ENCODE measurements at places on chromosomes 3 and 15.

- no peak overlapping the region for H3K4me3 ChIP-seq
- peaks cover 9% of the 10 kb centered on the region for H3K36me3 ChIP-seq
- H3K27ac ChIP-seq = no peak overlapping the region
- peak; percentile 22 for DNase-seq
- no peaks in the 10 kb centered on the region for H3K27me3 ChIP-seq
- no peaks in the 10 kb centered on the region for H3K4me1 ChIP-seq
These were observed 35.4 kb downstream of the FXR1 start for GRCh38 chr3:180947761-180948390.

DNA sequence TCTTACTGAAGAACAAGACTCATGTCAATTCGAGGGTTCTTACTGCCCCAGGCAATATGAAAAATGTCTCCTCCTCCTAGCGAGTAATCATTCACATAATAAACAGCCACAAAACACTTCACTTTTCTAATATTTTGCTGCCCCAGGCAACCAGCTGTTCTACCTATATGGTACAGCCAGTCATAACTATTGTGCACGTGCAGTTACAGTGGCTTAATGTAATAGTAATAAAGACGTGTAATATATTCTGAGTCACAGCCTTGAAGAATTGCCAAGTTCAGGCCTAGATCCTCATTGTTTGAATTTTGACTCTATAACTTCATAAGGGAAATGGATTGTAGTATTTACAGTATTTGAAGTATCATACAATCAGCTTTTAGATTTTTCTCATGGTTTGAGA is 1250.0 kb upstream of the GBE1 start:
- no peak overlapping the region for H3K4me3 ChIP-seq
- H3K36me3 ChIP-seq = no peaks in the 10 kb centered on the region
- H3K27me3 ChIP-seq = no peaks in the 10 kb centered on the region
- no peak overlapping the region for H3K27ac ChIP-seq

GRCh38 chr3:16841904-16842271 is 42.9 kb upstream of the PLCL2 start:
- no peaks in the 10 kb centered on the region for H3K4me1 ChIP-seq
- no peak overlapping the region for H3K4me3 ChIP-seq
- no peak for DNase-seq
- H3K27me3 ChIP-seq = no peaks in the 10 kb centered on the region

DNA sequence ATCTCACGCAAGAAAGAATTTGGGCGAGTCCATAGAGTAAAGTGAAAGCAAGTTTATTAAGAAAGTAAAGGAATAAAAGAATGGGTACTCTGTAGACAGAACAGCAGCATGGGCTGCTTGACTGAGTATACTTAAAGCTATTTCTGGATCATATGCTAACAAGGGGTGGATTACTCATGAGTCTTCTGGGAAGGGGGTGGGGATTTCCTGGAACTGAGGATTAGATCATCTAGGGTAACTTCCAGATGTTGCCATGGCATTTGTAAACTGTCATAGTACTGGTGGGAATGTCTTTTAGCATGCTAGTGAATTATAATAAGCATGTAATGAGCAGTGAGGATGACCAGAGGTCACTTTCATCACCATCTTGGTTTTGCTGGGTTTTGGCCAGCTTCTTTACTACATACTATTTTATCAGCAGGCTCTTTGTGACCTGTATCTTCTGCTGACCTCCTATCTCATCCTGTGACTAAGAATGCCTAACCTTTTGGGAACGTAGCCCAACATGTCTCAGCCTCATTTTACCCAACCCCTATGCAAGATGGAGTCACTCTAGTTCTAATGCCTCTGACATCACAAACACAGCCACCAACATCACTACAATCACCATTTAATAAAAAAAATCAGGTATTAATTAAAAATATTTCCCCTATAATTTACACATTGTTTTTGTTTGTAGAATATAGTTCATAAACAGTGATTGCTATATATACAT is 890.7 kb upstream of the EPHA6 start:
- H3K4me3 ChIP-seq = peak overlapping the region; percentile 33
- peak overlapping the region; percentile 97 for H3K27ac ChIP-seq
- no peaks in the 10 kb centered on the region for H3K27me3 ChIP-seq
- peaks cover 3% of the 10 kb centered on the region for H3K4me1 ChIP-seq
- peak; percentile 98 for DNase-seq

DNA sequence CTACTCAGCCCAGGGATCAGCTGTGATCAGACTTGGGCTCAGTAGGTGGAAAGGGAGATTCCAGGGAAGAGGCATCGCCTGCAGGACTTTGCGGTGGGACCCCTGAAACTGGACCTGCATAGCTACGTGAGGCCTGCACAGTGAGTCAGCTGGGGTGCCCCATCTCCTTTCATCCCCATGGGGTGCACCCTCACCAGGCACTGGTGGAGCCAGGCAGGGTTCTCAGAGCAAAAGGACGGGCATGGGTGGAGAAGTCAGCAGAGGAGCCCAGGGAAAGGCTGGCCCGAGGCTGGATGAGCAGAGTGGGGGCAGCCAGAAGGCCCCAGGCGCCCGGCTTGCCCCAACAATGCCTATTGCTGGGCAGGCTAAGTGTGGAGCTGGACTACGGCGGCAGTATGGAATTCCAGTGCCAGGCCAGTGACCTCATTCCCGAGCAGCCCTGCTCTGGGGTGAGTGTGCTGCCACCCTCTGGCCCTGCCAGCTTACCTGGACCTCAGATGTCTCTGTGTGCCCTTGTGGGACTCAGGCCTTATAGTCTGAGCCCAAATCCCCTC is 19.7 kb downstream of the ACAA1 start:
- no peaks in the 10 kb centered on the region for H3K27me3 ChIP-seq
- no peaks in the 10 kb centered on the region for H3K4me1 ChIP-seq
- no peak for DNase-seq
- peaks cover 4% of the 10 kb centered on the region for H3K36me3 ChIP-seq
- H3K27ac ChIP-seq = no peak overlapping the region

GRCh38 chr3:14783480-14784086 is 35.2 kb upstream of the FGD5 start:
- H3K4me1 ChIP-seq = no peaks in the 10 kb centered on the region
- DNase-seq = no peak
- no peaks in the 10 kb centered on the region for H3K27me3 ChIP-seq
- H3K4me3 ChIP-seq = no peak overlapping the region
- no peaks in the 10 kb centered on the region for H3K36me3 ChIP-seq

DNA sequence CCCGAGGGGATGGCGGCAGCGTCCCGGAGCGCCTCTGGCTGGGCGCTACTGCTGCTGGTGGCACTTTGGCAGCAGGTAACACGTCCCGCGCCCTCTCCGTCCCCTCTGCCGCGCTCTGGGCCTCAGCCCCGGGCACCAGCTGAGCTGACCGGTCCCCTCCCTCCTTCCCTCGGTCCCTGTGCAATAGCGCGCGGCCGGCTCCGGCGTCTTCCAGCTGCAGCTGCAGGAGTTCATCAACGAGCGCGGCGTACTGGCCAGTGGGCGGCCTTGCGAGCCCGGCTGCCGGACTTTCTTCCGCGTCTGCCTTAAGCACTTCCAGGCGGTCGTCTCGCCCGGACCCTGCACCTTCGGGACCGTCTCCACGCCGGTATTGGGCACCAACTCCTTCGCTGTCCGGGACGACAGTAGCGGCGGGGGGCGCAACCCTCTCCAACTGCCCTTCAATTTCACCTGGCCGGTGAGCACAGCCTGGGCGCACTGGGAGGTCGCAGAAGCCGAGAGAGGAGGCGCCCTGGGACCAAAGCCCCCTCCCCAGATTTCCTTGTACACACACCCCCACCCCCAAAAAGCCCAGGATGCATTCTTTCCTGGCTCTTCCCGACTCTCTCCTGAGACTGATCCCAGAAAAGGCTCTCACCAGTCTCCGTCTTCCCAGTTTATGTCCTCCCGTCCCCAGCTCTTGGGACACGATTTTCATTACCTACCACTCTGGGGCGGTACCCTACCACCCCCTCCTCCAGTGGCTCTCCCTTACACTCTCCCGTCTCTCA is 705 bp downstream of the DLL4 start:
- no peaks in the 10 kb centered on the region for H3K36me3 ChIP-seq
- H3K4me3 ChIP-seq = peak overlapping the region; percentile 33
- H3K27me3 ChIP-seq = peaks cover 43% of the 10 kb centered on the region
- DNase-seq = peak; percentile 68

DNA sequence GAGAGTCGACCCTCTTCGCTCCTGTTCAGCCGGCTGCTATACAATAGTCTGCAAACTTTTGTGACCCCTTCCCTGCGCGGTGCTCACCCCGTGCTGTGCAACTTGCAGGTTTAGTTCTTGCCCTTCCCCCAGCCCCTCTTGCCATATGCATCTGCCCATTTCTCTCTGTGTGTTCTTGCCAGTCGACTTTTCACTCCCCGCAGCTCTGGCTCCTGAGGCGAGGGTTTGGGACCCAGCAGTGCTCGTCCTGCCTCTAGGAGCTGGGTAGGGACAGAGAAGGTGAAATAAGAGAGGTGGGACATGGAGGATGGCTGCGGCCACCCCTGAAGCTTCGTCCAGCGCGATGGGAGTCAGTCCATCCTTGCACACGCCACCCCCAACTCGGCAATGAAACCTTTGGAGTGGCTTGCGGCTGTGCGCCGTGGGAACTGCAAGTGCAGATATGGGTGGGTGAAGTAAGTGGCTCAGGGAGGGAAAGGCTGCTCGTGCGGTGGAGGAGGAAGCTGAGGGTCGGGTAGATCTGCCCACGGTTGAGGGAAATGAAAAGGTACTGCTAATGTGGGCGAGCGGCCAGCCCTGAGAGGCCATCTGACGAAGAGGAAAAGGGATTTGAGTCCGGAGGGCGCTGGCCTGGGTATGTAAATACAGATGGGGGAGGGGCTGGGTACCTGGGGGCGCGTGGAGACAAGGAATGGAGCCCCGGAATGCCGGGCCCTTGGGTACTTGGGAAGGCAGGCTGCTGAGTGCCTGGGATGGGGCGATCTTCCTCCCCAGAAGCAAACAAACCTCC is 1.0 kb downstream of the LRRC3B start:
- H3K4me3 ChIP-seq = no peak overlapping the region
- H3K4me1 ChIP-seq = no peaks in the 10 kb centered on the region
- H3K36me3 ChIP-seq = no peaks in the 10 kb centered on the region
- H3K27ac ChIP-seq = no peak overlapping the region

DNA sequence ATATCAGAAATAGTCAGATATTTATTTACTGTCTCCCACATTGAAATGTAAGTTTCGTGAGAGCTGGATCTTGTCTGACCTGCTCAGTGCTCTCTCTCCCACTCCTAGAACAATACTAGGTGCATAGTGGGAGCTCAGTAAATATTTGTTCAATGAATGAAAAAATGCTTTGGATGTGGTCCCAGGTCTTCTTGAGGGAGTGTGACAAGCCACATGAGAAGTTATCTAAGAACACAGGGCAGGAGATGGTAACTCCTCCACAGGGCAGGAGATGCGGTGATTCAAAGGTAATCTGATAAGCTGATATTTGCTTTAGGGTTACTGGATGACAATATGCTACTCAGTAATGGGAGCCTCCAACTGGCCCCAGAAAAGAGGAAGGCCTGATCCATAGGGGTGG is 25.8 kb upstream of the PLA2G4E start:
- H3K4me1 ChIP-seq = no peaks in the 10 kb centered on the region
- no peak overlapping the region for H3K4me3 ChIP-seq
- no peak for DNase-seq
- no peak overlapping the region for H3K27ac ChIP-seq

DNA sequence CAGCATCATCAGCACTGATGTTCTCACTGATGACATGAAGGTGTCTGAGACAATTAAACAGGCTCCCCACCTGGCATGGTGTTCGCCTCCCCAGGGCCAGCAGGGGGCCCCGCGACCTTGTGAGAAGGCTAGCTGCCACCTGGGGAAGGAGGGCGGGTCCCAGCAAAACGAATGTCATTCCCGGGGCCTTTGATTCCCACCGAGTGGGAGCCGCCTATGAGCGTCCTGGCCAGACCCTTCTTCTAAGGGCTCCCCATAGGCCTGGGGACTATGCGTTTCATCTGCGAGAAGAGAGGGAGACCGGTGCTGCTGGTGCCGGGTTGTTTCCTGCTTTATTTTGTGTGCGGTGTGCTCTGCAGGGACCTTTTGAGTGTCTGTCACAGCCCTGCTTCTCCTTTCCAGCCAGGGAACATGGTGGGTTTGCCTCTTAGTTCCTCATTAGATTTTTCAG is 20.5 kb upstream of the MINDY4B start:
- peak; percentile 29 for DNase-seq
- no peaks in the 10 kb centered on the region for H3K36me3 ChIP-seq

All from fibroblast of lung (primary cell).